ENCODE measurements at places on chromosomes 2 and 18.
A peak's percentile ranks its signal among the peaks of the same experiment; 100 is the strongest.

GRCh38 chr2:100944617-100945432, 57.3 kb upstream of the RPL31 start:
- no peaks in the 10 kb centered on the region for H3K4me1 ChIP-seq
- H3K4me3 ChIP-seq: no peak overlapping the region
- DNase-seq: no peak
- H3K36me3 ChIP-seq: peaks cover 37% of the 10 kb centered on the region
- H3K27ac ChIP-seq: no peak overlapping the region
- no peaks in the 10 kb centered on the region for H3K27me3 ChIP-seq

GRCh38 chr2:179096090-179096489, 46.2 kb upstream of the CCDC141 start:
- no peak overlapping the region for H3K27ac ChIP-seq
- peaks cover 6% of the 10 kb centered on the region for H3K36me3 ChIP-seq
- no peaks in the 10 kb centered on the region for H3K27me3 ChIP-seq
- no peak for DNase-seq
- H3K4me1 ChIP-seq: no peaks in the 10 kb centered on the region

DNA sequence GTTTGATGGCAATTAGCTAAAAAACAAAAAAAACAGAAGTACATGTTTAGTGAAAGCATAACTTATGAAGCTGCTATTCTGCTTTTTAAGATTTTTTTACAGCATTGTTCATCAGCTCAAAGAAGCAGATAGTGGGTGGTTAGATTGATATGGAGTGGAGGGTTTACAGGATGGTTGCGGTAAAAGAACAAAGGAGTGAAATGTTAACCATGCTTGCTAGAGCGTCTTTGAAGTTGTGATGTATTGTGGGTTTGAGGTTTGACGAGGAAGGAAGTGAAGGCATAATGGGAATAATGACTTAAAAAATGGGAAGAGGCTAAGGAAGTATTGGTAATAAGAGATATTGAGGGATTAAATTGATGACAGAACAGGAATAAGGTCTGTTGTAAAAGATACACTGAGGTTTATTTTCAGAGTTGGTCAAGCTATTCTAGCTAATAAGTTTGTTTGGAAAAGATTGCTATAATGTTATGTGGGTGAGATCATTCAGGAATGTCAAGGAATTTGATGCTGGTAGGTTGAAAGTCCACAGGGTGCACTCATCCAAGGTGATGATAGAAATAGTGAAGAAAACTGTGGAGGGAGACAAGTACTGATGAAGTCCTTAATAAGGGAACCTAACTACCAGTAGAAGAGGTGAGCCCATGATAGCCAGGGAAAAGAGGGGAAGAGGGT, 14.6 kb downstream of the SPOPL start:
- DNase-seq: no peak
- H3K4me3 ChIP-seq: peak overlapping the region; percentile 12
- H3K4me1 ChIP-seq: peaks cover 50% of the 10 kb centered on the region
- no peaks in the 10 kb centered on the region for H3K27me3 ChIP-seq

- no peak overlapping the region for H3K27ac ChIP-seq
- no peak overlapping the region for H3K4me3 ChIP-seq
- peak; percentile 66 for DNase-seq
- no peaks in the 10 kb centered on the region for H3K36me3 ChIP-seq
- H3K27me3 ChIP-seq: no peaks in the 10 kb centered on the region
Measured at GRCh38 chr2:36459725-36460137, 104.2 kb downstream of the CRIM1 start.

All from Calu3 (cell line).